ENCODE measurements at places on chromosomes 13 and 19. TPM values are rescaled to one million over a fixed set of nuclear protein-coding genes. Genes with fewer than 3 reads are reported as not detected.

Gene AP2A1
- 59.3 TPM for total RNA-seq

Gene CCDC70
- total RNA-seq = not detected

Gene ZNF28
- total RNA-seq = 23.0 TPM

Gene ZNF554
- total RNA-seq = 10.4 TPM

Gene SGTA
- 40.3 TPM for total RNA-seq

Gene ATP12A
- not detected for total RNA-seq

Gene CAMSAP3
- 5.6 TPM for total RNA-seq

Gene ADPRHL1
- total RNA-seq = 1.8 TPM

Gene SLC7A1
- total RNA-seq = 6.6 TPM

Gene ANKRD24
- 0.98 TPM for total RNA-seq

Gene ZNF154
- total RNA-seq = 6.2 TPM

Gene ZNF729
- total RNA-seq = not detected

Gene ZNF665
- total RNA-seq = 5.8 TPM

Gene APC2
- total RNA-seq = 0.29 TPM

- DNase-seq = no peak
Observed at GRCh38 chr13:97344265-97345175, 89.4 kb upstream of the RAP2A start.

DNA sequence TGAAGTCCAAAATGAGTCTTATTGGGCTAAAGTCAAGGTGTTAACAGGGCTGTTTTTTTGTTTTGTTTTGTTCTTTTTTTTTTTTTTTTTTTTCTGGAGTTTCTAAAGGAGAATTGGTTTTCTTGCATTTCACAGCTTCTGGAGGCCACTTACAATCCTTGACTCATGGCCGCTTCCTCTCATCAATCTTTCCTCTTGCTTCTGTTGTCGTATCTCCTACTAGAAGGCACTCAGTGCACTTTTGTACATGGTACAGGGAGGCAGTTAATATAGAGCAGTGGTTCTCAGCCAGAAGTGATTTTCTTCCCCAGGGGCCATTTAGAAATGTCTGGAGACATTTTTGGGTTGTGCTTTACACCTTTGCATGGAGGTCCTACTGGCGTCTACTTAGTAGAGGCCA lies 546.6 kb downstream of the DCT start:
- DNase-seq = no peak

DNA sequence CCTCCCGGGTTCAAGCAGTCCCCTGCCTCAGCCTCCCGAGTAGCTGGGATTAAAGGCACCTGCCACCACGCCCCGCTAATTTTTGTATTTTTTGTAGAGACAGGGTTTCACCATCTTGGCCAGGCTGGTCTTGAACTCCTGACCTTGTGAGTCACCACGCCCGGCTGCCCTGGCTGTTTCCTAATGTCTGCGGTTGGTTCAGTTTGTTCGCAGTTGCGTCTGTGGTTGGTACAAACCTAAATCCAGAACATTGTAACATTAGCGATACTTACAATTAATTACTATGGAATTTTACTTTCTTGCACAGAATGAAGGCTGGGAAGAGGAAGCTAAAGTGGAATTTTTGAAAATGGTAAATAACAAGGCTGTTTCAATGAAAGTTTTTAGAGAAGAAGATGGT lies 38.1 kb downstream of the RNF17 start:
- no peak for DNase-seq

DNA sequence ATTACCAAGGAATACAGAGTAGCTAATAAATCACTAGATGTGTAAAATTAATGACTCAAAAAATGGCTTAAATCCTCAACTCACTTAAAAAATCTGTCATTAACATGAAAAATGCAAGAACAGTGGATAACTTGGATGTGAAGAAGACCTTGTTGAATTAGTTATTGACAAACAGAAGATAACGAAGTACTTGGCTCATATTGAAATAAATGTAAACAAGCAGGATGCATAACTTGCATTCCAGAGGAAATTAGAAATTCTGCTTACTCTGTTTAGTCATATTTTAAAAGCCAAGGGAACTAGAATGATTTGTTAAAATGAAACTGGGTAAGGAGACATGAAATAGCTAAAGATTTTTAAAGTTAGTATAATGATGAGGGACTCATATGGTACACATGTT lies 1812.2 kb downstream of the PCDH9 start:
- no peak for DNase-seq

- DNase-seq = peak; percentile 81
Observed at GRCh38 chr19:8505680-8506401, 3.4 kb upstream of the PRAM1 start.

GRCh38 chr19:9935506-9936325 lies 599 bp downstream of the OLFM2 start:
- no peak for DNase-seq

GRCh38 chr13:30848332-30849027 lies 57.6 kb upstream of the MEDAG start:
- DNase-seq = no peak

- no peak for DNase-seq
Observed at GRCh38 chr13:52319876-52320275, 86.1 kb downstream of the THSD1 start.

- no peak for DNase-seq
Observed at GRCh38 chr19:44573627-44574026, 39.7 kb upstream of the IGSF23 start.

- DNase-seq = no peak
Observed at GRCh38 chr13:51865838-51866237, 4.1 kb downstream of the CCDC70 start.

DNA sequence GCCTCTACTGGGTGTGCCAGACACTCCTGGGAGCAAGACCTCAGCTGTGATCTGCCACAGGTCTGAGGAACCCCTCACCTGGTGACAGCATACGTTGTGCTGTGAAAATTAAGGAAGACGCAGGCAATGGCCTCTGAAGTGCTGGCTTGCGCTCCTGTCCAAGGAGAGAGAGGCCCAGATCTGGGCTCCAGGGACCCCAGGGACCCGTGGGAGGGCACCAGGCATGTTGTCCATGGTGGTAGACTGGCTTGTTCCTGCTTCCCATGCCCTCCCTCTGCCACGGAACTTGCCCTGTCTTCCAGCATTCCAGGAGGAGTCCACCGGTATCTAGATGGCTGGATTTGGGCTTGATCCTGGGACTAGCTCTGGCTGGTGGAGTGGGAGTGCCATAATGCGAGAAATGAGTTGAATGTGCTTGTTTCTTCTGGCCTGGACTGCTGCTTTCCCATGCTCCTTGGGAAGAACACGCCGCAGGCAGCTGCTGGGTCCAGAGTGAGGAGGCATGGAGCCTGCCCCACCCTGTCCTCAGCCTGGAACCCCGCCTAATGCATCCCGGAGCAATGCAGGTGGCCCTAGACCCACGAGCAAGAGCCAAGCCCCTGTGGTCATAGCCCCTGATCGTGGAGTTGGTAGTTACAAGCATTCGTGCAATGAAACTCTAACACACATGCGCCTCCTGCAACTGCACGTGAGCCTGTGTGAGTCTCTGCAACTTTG lies 190.2 kb downstream of the TEX29 start:
- DNase-seq = no peak

DNA sequence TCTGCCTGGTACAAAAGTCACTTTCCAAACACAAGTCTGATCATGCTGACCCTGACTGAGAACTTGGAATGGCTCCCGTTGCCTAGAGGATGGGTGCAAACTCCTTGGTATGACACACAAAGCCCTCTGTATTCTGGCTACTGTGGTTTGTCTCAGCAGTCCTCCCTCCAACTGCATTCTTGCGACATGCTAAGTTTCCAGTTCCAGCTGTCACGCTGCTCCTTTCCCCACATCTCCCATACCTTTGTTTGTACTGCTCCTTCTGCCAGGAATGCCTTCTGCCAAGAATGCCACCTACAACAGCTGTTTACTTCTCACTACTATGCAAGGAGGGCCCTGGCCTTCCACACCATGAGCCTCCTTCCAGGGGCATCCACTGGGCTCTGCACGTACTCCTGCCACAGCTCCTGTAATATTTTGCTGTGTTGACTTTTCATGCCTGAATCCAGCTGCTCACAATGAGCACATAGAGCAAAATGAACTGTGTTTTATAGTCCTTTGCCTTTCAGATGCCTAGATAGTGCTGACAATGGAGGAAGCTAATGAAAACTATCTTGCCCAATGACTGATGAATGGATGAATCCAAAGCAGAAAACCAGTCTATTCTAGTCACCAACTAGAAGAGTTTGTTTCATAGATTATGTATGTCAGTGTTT lies 543.7 kb downstream of the EFNB2 start:
- DNase-seq = no peak

DNA sequence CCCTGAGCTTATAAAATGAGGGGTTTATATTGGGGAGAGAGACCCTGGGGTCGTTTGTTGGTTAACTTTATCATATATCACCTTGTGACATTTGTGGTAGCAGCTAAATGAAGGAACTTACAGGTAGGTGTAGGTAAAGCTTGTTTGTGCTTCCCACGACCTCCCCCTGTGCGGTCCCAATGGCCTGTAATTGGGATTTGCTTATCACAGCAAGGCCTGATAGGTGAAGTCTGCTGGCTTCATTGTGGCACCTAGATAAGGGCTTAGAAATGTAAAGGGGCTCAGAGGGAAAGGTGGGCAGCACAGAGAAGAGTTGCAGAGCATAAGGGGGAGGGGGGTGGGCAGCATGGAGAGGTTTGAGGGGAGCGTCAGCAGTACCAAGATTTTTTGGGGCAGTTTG lies 35.5 kb upstream of the MLNR start:
- no peak for DNase-seq
